ENCODE measurements at places on chromosomes 6 and 20.
A peak's percentile ranks its signal among the peaks of the same experiment; 100 is the strongest.

- peaks cover 3% of the 10 kb centered on the region for H3K4me1 ChIP-seq
- H3K4me3 ChIP-seq: no peak overlapping the region
- H3K27me3 ChIP-seq: no peaks in the 10 kb centered on the region
Observed at GRCh38 chr20:6920991-6921613, 153.6 kb downstream of the BMP2 start.

- DNase-seq: no peak
- no peaks in the 10 kb centered on the region for H3K36me3 ChIP-seq
- no peak overlapping the region for H3K27ac ChIP-seq
- no peaks in the 10 kb centered on the region for H3K4me1 ChIP-seq
Observed at GRCh38 chr20:33672426-33673113, 1.7 kb downstream of the NECAB3 start.

DNA sequence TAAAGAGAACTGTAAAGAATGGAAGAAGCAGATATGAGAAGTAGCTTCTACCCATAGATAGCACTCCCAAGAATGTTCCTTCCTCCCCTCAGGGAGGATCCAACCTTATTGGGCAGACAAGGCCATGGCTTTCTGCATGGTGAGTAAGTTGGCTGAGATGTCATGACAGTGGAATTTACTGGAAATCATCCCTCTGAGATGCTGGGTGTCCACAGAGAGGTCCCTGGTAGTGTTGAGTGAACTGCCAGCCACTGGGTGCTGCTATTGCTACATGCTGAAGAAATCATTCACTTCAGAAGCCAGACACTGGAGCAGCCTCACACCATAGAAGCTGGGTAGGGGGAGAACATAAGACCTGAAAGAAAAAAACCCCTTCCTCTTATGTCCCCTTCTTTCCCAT, 46.4 kb upstream of the FERMT1 start:
- peaks cover 3% of the 10 kb centered on the region for H3K4me1 ChIP-seq
- H3K4me3 ChIP-seq: no peak overlapping the region
- DNase-seq: no peak
- H3K27me3 ChIP-seq: peaks cover 2% of the 10 kb centered on the region

- no peak overlapping the region for H3K4me3 ChIP-seq
- no peaks in the 10 kb centered on the region for H3K36me3 ChIP-seq
- peak; percentile 55 for DNase-seq
- H3K27ac ChIP-seq: no peak overlapping the region
- no peaks in the 10 kb centered on the region for H3K27me3 ChIP-seq
Observed at GRCh38 chr20:4666001-4666479, 55.7 kb upstream of the PRND start.

DNA sequence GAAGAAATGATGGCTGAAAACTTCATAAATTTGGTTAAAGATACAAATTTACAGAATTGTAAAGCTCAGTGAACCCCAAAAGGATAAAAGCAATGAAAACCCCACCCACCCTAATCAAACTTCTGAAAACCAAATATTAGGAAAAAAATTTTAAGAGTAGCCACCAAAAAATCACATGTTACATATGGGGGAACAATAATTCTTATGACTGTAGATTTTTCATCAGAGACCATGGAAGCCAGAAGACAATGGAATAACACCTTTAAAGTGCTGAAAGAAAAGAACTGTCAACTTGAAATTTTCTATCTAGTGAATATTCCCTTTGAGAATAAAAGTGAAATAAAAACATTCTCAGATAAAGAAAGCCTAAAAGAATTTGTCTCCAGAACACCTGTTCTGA, 24.4 kb downstream of the PROCR start:
- no peaks in the 10 kb centered on the region for H3K27me3 ChIP-seq
- H3K4me3 ChIP-seq: no peak overlapping the region

GRCh38 chr6:125747589-125748405, 1.6 kb upstream of the HEY2 start:
- no peaks in the 10 kb centered on the region for H3K36me3 ChIP-seq
- peak overlapping the region; percentile 76 for H3K27ac ChIP-seq
- DNase-seq: peak; percentile 87
- no peaks in the 10 kb centered on the region for H3K4me1 ChIP-seq
- H3K4me3 ChIP-seq: peak overlapping the region; percentile 38

DNA sequence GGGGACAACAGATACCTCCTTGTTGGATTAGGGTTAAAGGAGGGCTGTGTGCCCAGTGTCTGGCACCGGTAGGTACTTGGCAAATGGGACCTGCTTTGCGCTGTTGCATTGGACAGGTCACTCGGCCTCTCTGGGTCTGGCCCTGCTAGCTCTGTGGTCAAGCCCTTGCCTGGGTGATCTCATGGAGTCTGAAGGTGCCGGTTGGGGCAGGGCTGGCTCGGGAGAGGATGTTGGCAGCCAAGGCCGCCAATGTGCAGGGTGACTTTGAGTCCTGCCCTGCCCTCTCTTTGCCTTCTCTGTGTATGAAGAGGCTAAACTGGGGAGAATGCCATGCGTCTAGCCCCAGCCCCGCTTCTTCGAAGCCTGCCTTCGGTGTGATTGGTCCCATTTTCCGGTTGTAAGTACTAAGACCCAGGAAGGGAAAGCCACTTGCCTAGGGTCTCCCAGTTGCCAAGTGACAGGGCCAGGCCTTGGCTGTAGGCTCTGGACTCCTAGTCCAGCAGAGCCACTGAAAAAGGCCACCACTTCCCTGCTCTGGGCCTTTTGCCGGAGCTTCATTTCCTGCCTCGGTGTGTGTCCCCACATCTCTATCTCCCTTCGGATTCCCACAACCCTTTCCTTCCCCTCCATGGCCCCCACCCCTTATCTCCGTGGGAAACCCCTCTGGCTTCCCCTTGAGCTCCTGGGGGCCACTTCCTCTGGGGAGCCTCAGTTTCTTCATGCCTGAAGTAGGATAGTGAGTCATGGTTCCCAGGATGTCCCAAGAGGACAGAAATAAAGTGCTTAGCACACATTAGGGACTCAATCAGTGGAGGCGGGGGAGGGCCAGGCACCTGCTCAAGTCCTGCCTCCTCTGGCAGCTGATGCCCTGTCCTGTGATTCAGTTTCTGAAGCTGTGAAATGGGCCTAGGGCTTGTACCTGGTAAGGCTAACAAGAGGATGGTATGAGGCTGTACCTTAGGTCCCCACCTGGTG, 3.9 kb downstream of the SRC start:
- peak overlapping the region; percentile 33 for H3K27ac ChIP-seq
- no peak overlapping the region for H3K4me3 ChIP-seq
- H3K36me3 ChIP-seq: no peaks in the 10 kb centered on the region
- DNase-seq: peak; percentile 83
- H3K27me3 ChIP-seq: no peaks in the 10 kb centered on the region

DNA sequence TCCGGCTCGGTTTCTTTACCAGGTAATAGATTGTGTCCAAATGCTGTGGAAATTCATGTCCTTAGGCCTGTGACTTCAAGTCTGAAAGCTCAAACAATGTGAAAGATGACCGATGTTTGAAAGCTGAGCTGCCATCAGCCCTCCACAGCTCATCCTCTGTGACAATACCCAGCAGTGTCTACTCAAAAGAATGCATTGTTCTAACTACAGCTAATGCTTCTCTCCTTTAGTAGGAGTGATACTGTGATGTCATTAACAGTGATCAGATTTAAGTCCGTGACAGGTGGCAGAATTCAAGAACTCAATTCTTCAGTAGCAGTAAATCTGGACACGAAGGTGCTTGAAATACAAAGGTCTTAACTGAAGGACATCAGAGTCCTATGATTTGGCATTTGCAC, 97.3 kb downstream of the RCAN2 start:
- no peak overlapping the region for H3K4me3 ChIP-seq
- DNase-seq: no peak
- peaks cover 13% of the 10 kb centered on the region for H3K4me1 ChIP-seq
- peaks cover 2% of the 10 kb centered on the region for H3K36me3 ChIP-seq
- no peak overlapping the region for H3K27ac ChIP-seq
- no peaks in the 10 kb centered on the region for H3K27me3 ChIP-seq

- DNase-seq: no peak
- H3K36me3 ChIP-seq: no peaks in the 10 kb centered on the region
- no peak overlapping the region for H3K4me3 ChIP-seq
- H3K27me3 ChIP-seq: no peaks in the 10 kb centered on the region
Observed at GRCh38 chr6:7138921-7139358, 31.2 kb downstream of the RREB1 start.

DNA sequence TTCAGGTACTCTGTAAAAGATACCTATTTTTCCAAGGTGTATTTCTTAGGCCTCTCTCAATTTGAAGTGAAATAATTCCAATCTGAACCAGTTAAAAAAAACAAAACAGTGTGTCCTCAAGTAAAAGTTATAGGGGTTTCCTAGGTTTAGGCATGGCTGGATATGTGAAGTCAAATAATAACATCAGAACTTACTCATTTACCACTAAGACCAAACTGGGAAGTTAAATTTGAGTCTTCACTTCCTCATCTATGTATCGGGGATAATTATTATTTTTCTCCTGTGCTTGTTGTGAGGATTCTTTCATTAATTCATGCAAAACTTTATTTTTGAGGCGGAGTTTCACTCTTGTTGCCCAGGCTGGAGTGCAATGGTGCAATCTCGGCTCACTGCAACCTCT, 86.2 kb upstream of the PTPRK start:
- H3K4me3 ChIP-seq: no peak overlapping the region
- no peak overlapping the region for H3K27ac ChIP-seq
- no peaks in the 10 kb centered on the region for H3K36me3 ChIP-seq
- no peak for DNase-seq
- peaks cover 1% of the 10 kb centered on the region for H3K27me3 ChIP-seq

- H3K4me1 ChIP-seq: peaks cover 6% of the 10 kb centered on the region
- no peak overlapping the region for H3K4me3 ChIP-seq
- H3K36me3 ChIP-seq: no peaks in the 10 kb centered on the region
- DNase-seq: no peak
- no peak overlapping the region for H3K27ac ChIP-seq
Observed at GRCh38 chr6:154430481-154430919, 73.9 kb upstream of the IPCEF1 start.

GRCh38 chr6:104640150-104640700, 219.5 kb downstream of the HACE1 start:
- no peak overlapping the region for H3K27ac ChIP-seq
- no peaks in the 10 kb centered on the region for H3K27me3 ChIP-seq
- DNase-seq: no peak
- no peaks in the 10 kb centered on the region for H3K36me3 ChIP-seq
- no peak overlapping the region for H3K4me3 ChIP-seq

- H3K4me3 ChIP-seq: no peak overlapping the region
- H3K36me3 ChIP-seq: no peaks in the 10 kb centered on the region
- H3K27ac ChIP-seq: no peak overlapping the region
- H3K4me1 ChIP-seq: no peaks in the 10 kb centered on the region
Observed at GRCh38 chr20:40335437-40335836, 353.6 kb downstream of the MAFB start.
